ENCODE measurements at places on chromosomes 1 and 21. TPM values are rescaled to one million over a fixed set of nuclear protein-coding genes. Genes with fewer than 3 reads are reported as not detected.

DNA sequence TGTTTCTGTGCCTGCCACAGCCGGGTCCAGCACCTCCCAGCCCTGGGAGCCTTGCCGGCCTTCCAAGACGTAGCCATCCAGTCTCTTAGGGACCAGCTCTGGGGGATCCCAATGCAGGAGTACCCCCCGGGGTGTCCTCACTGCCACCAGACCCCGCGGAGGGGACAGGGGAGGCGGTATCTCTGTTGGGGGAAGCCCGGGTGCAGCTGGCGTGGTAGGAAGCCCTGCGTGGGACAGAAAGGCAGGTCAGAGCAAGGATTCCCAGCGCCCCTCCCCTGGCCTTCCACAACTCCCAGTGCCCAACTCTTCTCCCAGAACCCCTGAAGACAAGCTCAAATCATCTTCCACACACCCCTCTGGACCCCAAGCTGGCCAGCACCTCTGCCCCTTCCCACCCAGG, 4.9 kb upstream of the TAGLN2 start:
- no peak for DNase-seq

GRCh38 chr1:167496797-167497619, 21.3 kb downstream of the CD247 start:
- DNase-seq: peak; percentile 46

GRCh38 chr1:153533689-153534201, 2.0 kb downstream of the S100A6 start:
- peak; percentile 43 for DNase-seq

DNA sequence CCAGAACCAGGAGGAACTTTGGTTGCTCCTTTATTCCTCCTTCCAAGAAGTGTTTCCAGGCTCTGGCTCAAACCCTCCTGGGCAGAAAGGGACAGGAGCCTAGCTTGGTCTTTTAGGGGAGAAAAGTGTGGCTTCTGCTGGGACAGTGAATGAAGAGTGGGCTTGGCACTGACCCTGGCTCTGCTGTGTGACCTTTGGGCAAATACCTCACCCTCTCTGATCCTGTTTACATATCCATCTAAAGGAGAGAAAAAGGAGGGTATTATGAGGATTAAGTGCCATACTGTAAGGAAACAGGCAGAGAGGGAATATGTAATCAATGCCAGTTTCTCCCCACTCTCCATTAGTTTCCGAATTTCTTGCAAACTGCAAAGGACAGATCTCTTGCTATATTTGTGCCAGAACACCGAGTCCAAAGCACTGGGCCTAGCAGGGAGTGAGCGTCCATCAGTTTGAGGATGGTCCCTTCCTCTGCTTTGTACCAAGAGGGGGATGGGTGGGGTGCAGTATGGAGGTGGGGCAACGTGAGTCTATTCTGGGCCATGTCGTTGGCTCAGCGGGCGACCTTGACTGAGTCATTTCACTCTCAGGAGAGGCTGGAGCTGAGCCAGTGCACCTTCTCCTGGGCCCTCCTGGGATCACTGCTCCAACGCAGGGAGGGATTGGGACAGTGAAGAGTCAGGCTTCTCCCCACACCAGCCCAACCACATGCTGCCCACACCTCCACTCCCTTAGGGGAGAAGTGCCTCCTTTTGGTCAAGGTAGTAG, 38.4 kb downstream of the IGSF21 start:
- no peak for DNase-seq

Gene TNFRSF9
- not detected for total RNA-seq

Gene HOOK1
- not detected for total RNA-seq
